ENCODE measurements at places on chromosomes 6 and 20.

GRCh38 chr6:37987018-37987417, 167.5 kb downstream of the ZFAND3 start:
- no peak for DNase-seq

DNA sequence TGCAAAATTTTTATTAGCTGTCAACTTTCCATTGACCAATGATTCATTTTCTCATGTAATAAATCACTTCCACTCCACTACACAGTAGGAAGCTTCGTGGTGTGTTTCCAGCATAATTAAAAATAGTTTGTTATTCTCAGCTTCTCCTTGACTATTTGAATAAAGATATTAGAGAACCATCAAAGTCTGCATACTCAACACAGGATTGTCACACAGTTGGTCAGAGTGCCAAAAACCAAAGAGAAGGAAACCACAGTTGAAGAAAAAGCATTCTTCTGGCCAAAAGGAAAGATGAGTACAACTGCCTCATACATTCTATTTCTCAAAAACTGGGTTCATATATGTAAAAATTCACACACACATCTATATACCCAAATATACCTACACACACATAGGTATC, 455.1 kb upstream of the HSF2 start:
- DNase-seq = peak; percentile 60

- peak; percentile 83 for DNase-seq
Observed at GRCh38 chr6:6724539-6725467, 136.3 kb downstream of the LY86 start.

- no peak for DNase-seq
Observed at GRCh38 chr20:24242763-24243162, 226.7 kb upstream of the SYNDIG1 start.

DNA sequence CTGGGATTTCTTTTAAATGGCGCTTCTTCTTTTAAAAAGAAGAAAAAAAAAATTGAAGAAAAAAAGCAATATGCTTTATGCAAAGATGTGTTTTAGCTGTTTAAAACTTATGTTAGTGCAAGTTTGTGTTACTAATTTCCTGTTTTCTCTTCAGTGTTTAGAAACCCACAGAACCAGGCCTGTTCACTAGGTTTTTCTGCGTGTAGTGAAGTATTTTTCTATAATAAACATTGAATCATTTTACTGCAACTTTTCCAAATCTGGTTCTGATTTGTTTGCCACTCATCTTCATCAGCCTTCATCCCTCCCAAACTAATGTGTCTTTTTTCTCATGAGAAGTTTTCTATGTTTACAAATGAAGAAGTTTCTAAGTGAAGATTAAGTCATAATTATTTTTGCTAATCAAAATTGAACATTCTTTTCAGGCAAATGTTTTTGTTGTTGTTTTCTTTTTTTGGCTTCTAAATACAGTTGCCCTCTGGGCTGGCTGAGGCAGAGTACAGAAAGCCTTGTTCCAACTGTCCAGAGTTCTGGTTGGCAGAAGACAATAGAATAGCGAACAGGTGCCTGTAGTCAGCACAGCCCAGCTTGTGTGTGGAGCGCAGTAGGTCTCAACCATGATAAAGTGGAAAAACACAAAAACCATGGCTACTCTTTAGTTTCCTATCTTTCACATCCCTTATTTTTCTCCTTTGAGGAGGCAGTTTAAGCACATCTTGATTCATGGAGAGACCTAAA, 14.5 kb downstream of the ZNF76 start:
- DNase-seq = no peak

- peak; percentile 92 for DNase-seq
Observed at GRCh38 chr20:60046011-60046413, 87.8 kb downstream of the CDH26 start.

DNA sequence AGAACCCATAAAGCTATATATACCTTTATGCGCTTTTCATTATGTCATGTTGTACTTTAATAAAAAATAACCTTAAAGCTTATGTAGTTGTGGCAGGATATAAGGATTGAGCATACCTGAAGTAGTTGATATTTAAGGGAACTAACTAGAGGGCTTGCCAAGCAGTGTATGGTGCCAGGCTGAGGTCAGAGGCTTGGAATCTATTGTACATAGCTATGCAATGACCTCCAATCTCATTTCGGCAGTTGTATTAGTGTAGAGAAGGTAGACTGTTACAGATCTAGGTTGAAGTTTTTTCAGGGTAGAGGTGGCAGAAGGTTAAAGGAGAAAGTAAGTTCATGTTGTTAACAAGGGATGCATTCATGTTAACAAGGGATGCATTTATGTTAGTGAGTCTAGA, 397.7 kb upstream of the HS3ST5 start:
- DNase-seq = peak; percentile 83

- peak; percentile 17 for DNase-seq
Observed at GRCh38 chr20:38246357-38247165, 14.0 kb downstream of the KIAA1755 start.

- no peak for DNase-seq
Observed at GRCh38 chr6:35177596-35177995, 36.2 kb upstream of the SCUBE3 start.

GRCh38 chr6:53929041-53929820, 134.4 kb downstream of the LRRC1 start:
- peak; percentile 57 for DNase-seq

DNA sequence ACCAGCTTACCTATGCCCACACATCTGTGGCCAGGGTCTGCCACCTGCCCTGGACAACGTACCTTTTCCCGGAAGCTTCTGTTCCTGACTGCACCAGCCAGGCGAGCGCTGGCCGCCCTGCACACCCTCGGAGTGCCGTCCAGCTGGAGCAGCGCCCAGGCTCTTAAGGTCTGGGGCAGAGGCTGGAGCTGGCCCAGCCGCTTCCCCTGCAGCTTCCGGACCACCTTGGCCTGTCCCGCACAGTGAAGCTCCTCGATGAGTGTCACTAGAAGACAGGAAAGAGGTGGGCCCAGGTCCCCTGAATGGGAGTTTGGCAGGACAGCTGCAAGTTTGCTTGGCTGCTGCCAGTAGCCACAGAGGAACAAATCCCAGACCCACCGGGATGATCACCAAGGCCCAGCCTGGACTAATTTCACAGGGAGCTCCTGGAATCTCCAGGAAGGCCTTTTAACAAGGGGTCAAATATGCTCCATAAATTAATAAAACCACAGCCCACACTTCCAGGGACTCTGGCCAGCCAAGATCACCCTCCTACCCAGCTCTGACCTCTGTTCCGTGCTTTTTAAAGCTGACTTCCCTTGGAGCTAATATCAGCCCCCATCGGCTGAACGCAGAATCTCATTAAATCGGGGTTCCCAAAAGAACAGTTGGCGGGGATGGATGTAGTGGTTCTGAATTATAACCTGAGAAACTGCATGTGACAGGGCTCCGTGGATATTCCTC, 82.3 kb downstream of the PTPN1 start:
- no peak for DNase-seq

DNA sequence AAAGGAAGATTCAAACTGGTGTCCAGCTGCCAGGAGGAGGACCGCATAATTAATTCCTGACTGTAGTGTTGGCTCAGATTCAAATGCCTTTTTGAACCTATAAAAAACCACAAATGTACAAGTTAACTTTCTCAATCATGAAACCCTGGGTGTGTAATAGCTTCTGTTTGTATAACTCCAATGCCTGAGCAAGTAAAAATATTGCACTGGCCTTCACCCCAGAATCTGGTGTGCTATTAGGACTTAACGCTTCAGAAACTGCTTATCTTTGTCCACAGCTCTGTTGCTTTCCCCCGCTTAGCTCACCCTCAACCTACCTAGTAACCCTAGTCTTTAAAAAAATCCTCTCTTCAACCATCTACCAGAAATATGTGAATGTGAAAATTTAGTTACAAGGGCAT, 119.1 kb upstream of the MAP7 start:
- peak; percentile 88 for DNase-seq

GRCh38 chr20:23228912-23229311, 121.7 kb upstream of the NXT1 start:
- DNase-seq = peak; percentile 10

Measured in astrocyte of the hippocampus (primary cell).